ENCODE measurements at places on chromosomes 7 and 10. TPM values are rescaled to one million over a fixed set of nuclear protein-coding genes. Genes with fewer than 3 reads are reported as not detected.
A peak's percentile ranks its signal among the peaks of the same experiment; 100 is the strongest.

Gene NXPH1
- not detected for total RNA-seq

Gene PPP1R17
- not detected for total RNA-seq

Gene NYAP1
- 1.3 TPM for total RNA-seq

Gene PLPP4
- total RNA-seq, result not detected

Gene SKAP2
- total RNA-seq, result 48.5 TPM

- H3K36me3 ChIP-seq, result no peaks in the 10 kb centered on the region
- no peak for DNase-seq
- H3K4me1 ChIP-seq, result no peaks in the 10 kb centered on the region
- H3K4me3 ChIP-seq, result no peak overlapping the region
- H3K27ac ChIP-seq, result no peak overlapping the region
- H3K27me3 ChIP-seq, result no peaks in the 10 kb centered on the region
These were observed 223.3 kb upstream of the GPR26 start for GRCh38 chr10:123442901-123443300.

DNA sequence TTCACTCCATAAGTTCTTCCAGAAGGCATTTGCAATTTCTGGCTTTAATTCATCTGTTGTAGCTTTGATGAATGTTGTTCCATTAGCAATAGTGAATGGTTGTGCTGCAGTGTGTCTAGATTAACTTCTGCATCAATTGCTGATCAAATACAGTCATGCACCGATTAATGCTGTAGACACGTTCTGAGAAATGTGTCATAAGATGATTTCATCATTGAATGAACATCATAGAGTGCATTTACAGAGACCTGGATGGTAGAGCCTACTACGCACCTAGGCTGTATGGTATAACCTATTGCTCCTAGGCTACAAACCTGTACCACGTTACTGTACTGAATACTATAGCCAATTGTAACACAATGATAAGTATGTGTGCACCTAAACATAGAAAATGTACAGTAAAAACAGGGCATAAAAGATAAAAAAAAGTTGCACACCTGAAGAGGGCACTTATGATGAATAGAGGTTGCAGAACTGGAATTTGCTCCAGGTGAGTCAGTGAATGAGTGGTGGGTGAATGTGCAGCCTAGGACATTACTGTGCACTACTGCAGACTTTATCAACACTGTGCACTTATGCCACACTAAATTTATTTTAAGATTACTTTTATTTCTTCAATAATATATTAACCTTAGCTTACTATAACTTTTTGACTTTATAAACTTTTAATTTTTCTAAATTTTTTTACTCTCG lies 170.7 kb downstream of the HERPUD2 start:
- H3K4me3 ChIP-seq, result no peak overlapping the region
- H3K36me3 ChIP-seq, result no peaks in the 10 kb centered on the region
- peaks cover 2% of the 10 kb centered on the region for H3K27me3 ChIP-seq
- H3K4me1 ChIP-seq, result no peaks in the 10 kb centered on the region
- no peak for DNase-seq

GRCh38 chr10:110392121-110392520 lies 87.4 kb upstream of the SMNDC1 start:
- H3K4me1 ChIP-seq, result no peaks in the 10 kb centered on the region
- no peaks in the 10 kb centered on the region for H3K36me3 ChIP-seq
- H3K4me3 ChIP-seq, result no peak overlapping the region
- H3K27me3 ChIP-seq, result no peaks in the 10 kb centered on the region
- no peak for DNase-seq

DNA sequence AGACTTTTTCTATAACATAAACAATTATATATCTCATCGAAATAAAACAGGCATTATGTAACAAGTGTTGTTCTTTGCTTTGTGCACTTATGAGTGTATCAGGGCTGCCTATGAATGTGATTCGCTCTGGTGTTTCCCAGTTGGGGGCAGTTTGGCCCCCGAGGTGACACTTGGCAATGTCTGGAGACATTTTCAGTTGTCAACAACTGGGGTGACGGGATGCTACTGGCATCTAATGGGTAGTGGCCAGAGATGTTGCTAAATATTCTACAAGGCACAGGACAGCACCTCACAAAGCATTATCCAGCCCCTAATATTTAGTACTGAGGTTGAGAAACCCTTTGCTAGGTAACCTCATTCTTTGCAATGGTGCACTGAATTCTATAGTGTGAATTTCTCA lies 83.3 kb downstream of the PLCE1 start:
- H3K36me3 ChIP-seq, result peaks cover 2% of the 10 kb centered on the region
- no peak for DNase-seq
- H3K27me3 ChIP-seq, result no peaks in the 10 kb centered on the region

DNA sequence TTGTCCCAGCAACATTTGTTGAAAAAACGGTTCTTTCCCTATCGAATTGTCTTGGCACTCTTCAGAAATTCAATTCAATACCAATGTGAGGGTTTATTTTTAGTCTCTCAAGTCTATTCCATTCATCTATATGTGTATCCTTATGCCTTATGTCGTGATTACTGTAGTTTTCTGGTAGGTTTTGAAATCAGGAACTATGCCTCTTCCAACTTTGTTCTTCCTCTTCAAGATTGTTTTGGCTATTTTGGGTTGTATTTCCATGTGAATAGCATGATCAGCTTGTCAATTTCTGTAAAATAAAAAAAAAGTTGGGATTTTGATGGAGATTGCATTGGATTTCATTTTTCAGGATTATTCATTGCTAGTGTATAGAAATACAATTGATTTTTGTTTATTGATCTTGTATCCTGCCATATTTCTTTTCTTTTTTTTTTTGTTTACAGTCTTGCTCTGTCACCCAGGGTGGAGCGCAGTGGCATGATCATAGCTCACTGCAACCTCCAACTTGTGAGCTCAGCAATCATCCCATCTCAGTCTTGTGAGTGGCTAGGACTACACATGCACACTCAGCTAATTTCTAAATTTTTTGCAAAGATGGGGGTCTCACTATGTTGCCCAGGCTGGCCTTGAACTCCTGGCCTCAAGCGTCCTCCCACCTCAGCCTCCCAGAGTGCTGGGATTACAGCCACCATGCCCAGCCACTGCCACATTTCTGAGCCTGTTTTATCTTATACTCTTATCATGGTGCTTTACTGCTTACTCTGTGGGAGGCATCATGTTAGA lies 46.2 kb upstream of the MKLN1 start:
- H3K4me3 ChIP-seq, result no peak overlapping the region
- H3K27me3 ChIP-seq, result no peaks in the 10 kb centered on the region
- no peak overlapping the region for H3K27ac ChIP-seq

GRCh38 chr7:102916426-102916825 lies 3.6 kb downstream of the LRRC17 start:
- no peaks in the 10 kb centered on the region for H3K36me3 ChIP-seq
- no peak overlapping the region for H3K27ac ChIP-seq
- DNase-seq, result no peak
- H3K27me3 ChIP-seq, result no peaks in the 10 kb centered on the region

DNA sequence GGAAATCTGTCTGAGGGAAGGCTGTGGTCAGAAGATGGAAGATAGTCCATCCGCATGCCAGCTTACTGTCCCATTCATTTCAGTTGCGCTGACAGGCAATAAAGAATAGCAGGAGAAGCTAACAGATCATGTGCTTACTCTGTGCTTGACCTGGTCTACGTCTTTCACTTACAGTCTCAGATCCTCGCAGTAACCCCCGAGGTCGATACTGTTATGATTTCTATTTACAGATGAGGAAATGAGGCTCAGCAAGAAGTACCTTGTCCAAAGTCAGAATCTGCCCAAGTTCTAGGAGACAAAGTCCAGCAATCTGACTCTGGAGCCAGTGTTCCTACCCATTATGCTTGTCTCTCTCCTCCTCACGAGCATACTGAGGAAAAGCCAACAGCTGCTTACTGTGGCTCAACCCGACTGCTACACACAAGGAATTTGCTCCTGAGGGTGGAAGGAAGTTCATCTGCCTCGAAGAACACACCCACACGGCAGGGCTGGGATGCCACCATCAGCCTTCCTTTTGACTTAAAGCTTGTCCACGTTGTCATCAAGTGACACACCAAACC lies 74.2 kb downstream of the MINPP1 start:
- no peaks in the 10 kb centered on the region for H3K4me1 ChIP-seq
- H3K4me3 ChIP-seq, result no peak overlapping the region
- no peaks in the 10 kb centered on the region for H3K27me3 ChIP-seq
- H3K27ac ChIP-seq, result no peak overlapping the region
- no peaks in the 10 kb centered on the region for H3K36me3 ChIP-seq

GRCh38 chr10:45239642-45240041 lies 75.8 kb downstream of the OR13A1 start:
- no peak overlapping the region for H3K4me3 ChIP-seq
- no peaks in the 10 kb centered on the region for H3K36me3 ChIP-seq
- no peaks in the 10 kb centered on the region for H3K27me3 ChIP-seq
- DNase-seq, result no peak
- no peak overlapping the region for H3K27ac ChIP-seq
- H3K4me1 ChIP-seq, result no peaks in the 10 kb centered on the region

- no peaks in the 10 kb centered on the region for H3K27me3 ChIP-seq
- no peak for DNase-seq
- no peak overlapping the region for H3K4me3 ChIP-seq
- H3K4me1 ChIP-seq, result no peaks in the 10 kb centered on the region
- no peaks in the 10 kb centered on the region for H3K36me3 ChIP-seq
- H3K27ac ChIP-seq, result no peak overlapping the region
These were observed 181.9 kb downstream of the AKR1D1 start for GRCh38 chr7:138258197-138258559.

GRCh38 chr7:55509322-55509721 lies 63.0 kb downstream of the VOPP1 start:
- H3K4me1 ChIP-seq, result no peaks in the 10 kb centered on the region
- no peak for DNase-seq
- H3K27ac ChIP-seq, result no peak overlapping the region
- no peak overlapping the region for H3K4me3 ChIP-seq
- H3K36me3 ChIP-seq, result peaks cover 1% of the 10 kb centered on the region
- H3K27me3 ChIP-seq, result no peaks in the 10 kb centered on the region

DNA sequence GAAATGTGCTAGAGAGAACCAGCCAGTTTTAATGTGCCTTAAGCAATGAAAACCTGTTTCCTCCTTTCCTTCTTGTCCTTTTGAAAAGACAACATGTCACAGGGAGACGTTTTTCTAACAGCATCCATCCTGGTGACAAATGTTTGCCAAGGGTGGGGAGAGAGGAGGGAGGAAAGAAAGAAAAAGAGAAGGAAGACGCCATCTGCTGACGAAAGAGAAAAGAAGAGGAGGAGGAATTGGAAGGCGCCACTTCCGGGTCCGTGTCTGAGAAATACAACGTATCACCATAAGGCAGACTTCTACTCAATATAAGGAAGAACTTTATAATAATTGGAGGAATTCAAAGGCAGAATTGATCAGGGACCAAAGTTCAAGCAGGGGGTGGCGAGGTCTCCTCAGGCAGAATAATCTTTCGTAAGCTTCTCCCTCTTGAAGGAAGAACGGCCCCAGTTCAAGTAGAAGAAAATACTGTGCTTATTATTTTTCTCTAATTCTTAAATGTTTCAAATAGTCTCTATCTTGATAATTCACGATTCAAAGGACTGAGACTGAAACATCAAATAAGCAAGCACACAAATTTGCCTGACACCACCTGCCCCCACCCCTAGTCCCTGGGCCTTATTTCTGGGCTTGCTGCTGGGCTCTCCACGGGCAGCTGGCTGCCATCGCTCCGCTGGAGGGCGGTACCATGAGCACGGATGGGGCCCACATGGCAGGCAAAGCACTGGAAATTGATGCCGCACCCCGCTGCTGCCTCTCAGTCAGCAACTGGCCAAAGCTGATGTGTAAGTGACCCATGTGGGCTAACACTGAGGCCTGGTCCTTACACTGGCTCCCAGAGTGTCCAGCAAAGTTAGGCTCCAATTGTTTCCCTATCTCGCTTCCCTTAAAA lies 273.7 kb upstream of the KLF14 start:
- peak overlapping the region; percentile 25 for H3K27ac ChIP-seq
- no peak overlapping the region for H3K4me3 ChIP-seq
- H3K4me1 ChIP-seq, result peaks cover 6% of the 10 kb centered on the region
- no peaks in the 10 kb centered on the region for H3K36me3 ChIP-seq

Data from aorta (tissue), 5 donors.